ENCODE measurements at places on chromosomes 4 and X. TPM values are rescaled to one million over a fixed set of nuclear protein-coding genes. Genes with fewer than 3 reads are reported as not detected.
A peak's percentile ranks its signal among the peaks of the same experiment; 100 is the strongest.

GRCh38 chr4:11801466-11802446, 373.1 kb upstream of the HS3ST1 start:
- no peak for DNase-seq

DNA sequence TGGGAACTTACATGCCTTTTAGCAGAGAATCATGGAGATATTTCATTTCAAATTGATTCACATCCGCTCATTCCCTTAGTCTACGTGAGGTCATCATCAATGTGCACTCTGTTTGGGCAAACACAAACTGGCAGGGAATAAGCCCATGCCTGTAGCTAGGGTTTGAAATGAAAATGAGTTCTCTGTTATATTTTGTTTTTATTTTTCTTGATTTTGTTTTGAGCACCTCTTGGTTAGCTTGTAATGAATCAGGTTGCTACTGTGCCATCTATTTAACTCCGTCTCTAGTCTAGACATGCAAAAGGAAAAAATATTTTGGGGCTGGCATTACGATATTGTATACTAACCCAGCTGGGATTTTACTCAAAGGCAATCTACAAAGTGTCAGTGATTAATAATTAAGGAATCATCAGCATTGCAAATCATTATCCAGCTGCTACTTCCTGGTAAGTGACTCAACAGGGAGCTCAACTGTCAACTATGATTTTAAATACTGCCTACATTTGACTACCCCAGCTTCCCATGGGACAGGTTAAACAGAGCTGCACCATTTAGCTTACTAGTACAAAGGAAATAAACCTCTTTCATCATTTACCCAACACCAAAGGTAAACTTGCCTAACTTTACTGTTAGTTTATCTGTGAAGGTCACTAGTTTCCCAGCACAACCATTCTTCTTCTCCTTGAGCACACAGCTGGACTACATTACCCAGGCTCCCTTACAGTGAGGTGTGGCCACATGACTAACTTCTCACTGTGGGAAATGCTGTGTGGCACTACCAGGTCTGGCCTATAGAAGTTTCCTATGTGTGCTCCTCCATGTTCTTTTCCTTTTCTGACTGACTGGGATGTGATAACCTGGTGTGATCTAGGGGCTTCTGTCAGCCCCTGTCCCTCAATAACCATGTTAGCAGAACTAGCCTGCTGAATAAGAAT, 21.2 kb upstream of the TRPC5OS start:
- DNase-seq = peak; percentile 11

GRCh38 chr4:168126952-168127351, 34.6 kb downstream of the ANXA10 start:
- DNase-seq = no peak

GRCh38 chrX:141989815-141990214, 86.1 kb downstream of the MAGEC1 start:
- DNase-seq = no peak

DNA sequence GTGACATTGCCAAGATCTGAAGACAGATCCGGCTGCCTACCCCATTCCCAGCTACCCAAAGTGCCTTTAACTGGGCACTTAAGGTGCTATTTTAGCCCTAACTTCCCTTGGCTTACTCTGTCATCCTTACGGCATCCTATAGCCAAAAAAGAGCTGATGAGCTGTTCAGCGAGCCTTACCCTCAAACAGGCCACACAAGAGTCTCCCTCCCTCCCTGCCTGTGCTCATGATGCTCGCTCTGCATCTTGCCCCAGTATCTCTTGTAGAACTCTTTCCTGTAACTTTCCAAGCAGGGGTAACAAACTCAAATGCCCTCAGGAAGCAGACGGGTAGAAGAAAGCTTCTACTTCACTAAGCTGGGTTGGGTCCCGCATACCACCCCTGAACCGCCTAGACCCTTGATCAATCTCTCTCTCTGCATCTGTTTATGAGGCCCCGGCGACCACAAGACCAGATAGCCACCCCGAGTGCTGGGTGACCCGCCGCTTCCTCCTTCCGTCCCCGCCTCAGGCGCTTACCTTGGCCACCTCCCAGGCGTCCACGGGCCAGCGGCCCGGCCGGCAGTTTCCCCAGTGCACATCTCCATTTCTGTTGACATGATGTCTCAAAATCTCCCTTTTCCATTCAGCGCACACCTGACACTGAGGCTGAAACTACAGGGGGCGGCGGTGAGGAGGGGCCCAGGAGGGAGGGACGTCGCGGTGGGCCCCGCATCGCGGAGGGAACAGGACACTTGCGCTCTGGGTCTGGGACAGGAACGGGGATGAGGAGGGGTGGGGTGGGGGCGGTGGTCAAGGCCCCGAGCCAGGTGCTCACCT, 663 bp downstream of the CXorf38 start:
- peak; percentile 43 for DNase-seq

DNA sequence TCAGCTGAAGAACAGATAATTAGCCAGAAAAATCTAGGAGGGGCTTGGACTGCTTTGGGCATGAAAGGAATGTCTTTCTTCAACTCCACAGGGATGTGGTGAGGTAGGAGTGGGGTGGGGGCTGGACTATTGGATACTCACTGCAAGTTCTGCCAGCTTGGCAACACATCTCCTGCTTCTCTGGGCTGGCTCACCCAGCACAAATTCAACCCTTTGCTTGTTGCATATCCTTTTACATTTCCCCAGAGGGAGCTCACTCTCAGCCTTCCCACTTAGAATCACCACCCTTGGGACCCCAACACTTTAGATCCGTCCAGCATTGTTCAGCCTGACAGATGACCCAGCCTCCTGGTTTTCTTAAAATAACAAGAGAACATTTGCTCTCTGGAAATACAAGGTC, 120.6 kb downstream of the KDR start:
- no peak for DNase-seq

GRCh38 chrX:141638550-141638949, 49.0 kb downstream of the SPANXA2 start:
- no peak for DNase-seq

GRCh38 chr4:40687676-40688389, 58.2 kb upstream of the RBM47 start:
- no peak for DNase-seq

TASL gene
- total RNA-seq = not detected

GATA1 gene
- not detected for total RNA-seq

SLC4A4 gene
- total RNA-seq = 16.8 TPM

SCRG1 gene
- total RNA-seq = under 0.01 TPM

TSPAN7 gene
- not detected for total RNA-seq

LAP3 gene
- 91.6 TPM for total RNA-seq

All from IMR-90 (cell line).